ENCODE measurements at places on chromosomes 1 and 21.

GRCh38 chr1:41545996-41546832 is 61.7 kb upstream of the EDN2 start:
- no peaks in the 10 kb centered on the region for H3K4me1 ChIP-seq
- no peaks in the 10 kb centered on the region for H3K36me3 ChIP-seq
- H3K4me3 ChIP-seq = no peak overlapping the region

DNA sequence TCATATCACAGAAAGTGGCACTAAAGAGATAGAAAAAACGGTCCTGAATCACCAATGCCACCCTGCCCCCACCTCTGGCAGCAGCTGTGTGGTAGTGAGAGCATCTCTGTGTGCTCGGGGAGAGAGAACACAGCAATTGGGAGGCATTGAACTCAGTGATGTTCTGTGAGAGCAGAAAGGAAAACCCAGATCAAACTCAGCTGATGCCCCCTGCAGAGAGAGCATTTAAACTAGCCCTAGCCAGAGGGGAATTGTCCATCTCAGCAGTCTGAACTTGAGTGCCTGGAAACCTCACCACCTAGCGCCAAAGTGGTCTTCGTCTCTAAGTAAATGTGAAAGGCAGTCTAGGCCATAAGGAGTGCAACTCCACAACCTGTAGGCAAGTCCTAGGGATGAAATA is 21.3 kb downstream of the SLC44A5 start:
- H3K4me1 ChIP-seq = no peaks in the 10 kb centered on the region
- no peak overlapping the region for H3K27ac ChIP-seq
- no peak overlapping the region for H3K4me3 ChIP-seq

- no peak overlapping the region for H3K4me3 ChIP-seq
- no peaks in the 10 kb centered on the region for H3K4me1 ChIP-seq
- H3K27me3 ChIP-seq = no peaks in the 10 kb centered on the region
- no peak for DNase-seq
These were observed 301.7 kb upstream of the LYPLAL1 start for GRCh38 chr1:218872026-218872425.

DNA sequence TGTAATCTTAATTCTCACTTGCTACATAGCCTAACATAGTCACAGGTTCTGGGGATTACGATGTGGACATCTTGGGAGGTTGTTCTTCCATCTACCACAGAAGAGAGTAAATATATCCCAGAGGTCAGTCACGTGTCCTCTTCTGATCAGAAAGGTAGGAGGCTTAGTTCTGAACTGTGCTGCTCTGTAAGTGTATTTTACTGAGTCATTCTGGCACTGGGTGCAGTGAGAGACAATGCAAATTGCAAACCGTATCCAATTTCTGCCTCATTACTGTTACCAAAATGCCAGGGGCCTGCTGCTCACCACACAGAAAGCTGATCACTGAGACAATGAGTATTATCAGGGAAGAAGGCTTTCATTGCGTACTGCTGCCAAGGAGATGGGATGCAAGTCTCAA is 104.0 kb downstream of the GABPA start:
- no peaks in the 10 kb centered on the region for H3K36me3 ChIP-seq
- peaks cover 4% of the 10 kb centered on the region for H3K4me1 ChIP-seq
- no peaks in the 10 kb centered on the region for H3K27me3 ChIP-seq
- no peak overlapping the region for H3K4me3 ChIP-seq
- no peak overlapping the region for H3K27ac ChIP-seq

GRCh38 chr21:32360401-32360975 is 32.3 kb downstream of the URB1 start:
- H3K4me3 ChIP-seq = no peak overlapping the region
- H3K27me3 ChIP-seq = no peaks in the 10 kb centered on the region
- H3K27ac ChIP-seq = no peak overlapping the region
- peaks cover 13% of the 10 kb centered on the region for H3K4me1 ChIP-seq
- no peak for DNase-seq

GRCh38 chr1:172352435-172352834 is 68.0 kb upstream of the C1orf105 start:
- H3K27me3 ChIP-seq = no peaks in the 10 kb centered on the region
- no peak for DNase-seq
- no peak overlapping the region for H3K27ac ChIP-seq
- no peaks in the 10 kb centered on the region for H3K36me3 ChIP-seq

- no peaks in the 10 kb centered on the region for H3K27me3 ChIP-seq
- no peak for DNase-seq
- H3K27ac ChIP-seq = no peak overlapping the region
- H3K4me1 ChIP-seq = no peaks in the 10 kb centered on the region
- H3K36me3 ChIP-seq = no peaks in the 10 kb centered on the region
- H3K4me3 ChIP-seq = no peak overlapping the region
These were observed 113.6 kb upstream of the TIAM1 start for GRCh38 chr21:31457675-31458074.

GRCh38 chr1:29523576-29523975 is 287.3 kb downstream of the PTPRU start:
- H3K36me3 ChIP-seq = no peaks in the 10 kb centered on the region
- no peaks in the 10 kb centered on the region for H3K27me3 ChIP-seq
- no peak overlapping the region for H3K27ac ChIP-seq
- DNase-seq = no peak
- H3K4me3 ChIP-seq = no peak overlapping the region

GRCh38 chr21:36104317-36105300 is 30.3 kb upstream of the CBR3 start:
- H3K4me3 ChIP-seq = peak overlapping the region; percentile 54
- no peaks in the 10 kb centered on the region for H3K27me3 ChIP-seq
- H3K27ac ChIP-seq = no peak overlapping the region
- peaks cover 5% of the 10 kb centered on the region for H3K4me1 ChIP-seq
- no peak for DNase-seq

DNA sequence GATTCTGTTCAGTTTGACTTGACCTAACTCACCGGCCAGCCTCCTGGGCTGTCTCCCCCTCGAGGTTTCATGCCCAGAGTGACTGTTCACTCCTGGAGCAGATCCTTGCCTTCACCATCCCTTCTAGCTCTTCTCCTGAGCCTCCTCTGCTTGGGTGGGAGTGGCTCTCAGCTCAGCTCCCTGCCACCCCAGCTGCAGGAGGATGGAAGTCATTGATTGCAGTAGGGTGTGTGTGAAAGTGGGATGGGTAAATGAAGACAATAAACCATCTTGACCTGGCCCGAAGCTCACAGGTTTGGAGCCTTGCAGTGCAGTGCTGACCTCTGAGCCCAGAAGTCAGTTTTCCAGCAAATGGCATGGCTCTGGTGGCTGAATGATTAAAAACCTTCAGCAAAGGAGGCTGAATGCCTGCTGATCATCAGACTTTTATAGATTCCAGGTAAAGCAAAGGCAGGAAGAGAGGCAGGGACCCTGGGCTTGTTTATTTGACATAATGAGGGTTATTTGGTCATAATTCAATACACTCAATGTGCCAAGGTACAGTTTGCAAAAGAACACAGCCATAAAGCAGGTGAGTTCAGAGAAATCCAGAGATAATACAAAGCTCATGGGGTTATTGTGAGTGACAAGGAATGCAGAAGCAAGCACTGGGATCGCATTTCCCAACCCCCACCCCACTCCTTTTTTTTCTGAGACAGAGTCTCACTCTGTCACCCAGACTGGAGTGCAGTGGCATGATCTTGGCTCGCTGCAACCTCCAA is 17.5 kb upstream of the TFF3 start:
- DNase-seq = no peak
- no peak overlapping the region for H3K4me3 ChIP-seq
- no peaks in the 10 kb centered on the region for H3K4me1 ChIP-seq
- H3K36me3 ChIP-seq = no peaks in the 10 kb centered on the region
